Dermis blood vessel endothelial cell (primary cell): ENCODE measurements at places on chromosomes 6 and 20. TPM values are rescaled to one million over a fixed set of nuclear protein-coding genes. Genes with fewer than 3 reads are reported as not detected.

GRCh38 chr6:42260396-42260888 lies 42.8 kb upstream of the MRPS10 start:
- DNase-seq = no peak

- DNase-seq = peak; percentile 88
Measured at GRCh38 chr20:17747431-17747846, 47.7 kb downstream of the BANF2 start.

DNA sequence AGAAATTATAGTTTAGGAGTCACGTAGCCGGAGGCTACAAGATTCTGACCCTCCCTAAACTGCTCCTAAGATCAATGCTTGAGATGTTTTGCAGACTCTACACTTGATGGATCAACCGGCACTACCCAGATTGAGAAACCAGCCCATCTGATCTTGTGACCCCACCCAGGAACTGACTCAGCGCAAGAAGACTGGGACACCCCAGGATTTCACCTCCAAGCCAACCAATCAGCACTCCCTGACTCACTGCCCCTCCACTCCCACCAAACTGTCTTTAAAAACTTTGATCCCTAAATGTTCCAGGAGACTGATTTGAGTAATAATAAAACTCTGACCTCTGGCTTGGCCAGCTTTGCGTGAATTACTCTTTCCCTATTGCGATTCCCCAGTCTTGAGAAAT lies 99.8 kb downstream of the OPRM1 start:
- no peak for DNase-seq

DNA sequence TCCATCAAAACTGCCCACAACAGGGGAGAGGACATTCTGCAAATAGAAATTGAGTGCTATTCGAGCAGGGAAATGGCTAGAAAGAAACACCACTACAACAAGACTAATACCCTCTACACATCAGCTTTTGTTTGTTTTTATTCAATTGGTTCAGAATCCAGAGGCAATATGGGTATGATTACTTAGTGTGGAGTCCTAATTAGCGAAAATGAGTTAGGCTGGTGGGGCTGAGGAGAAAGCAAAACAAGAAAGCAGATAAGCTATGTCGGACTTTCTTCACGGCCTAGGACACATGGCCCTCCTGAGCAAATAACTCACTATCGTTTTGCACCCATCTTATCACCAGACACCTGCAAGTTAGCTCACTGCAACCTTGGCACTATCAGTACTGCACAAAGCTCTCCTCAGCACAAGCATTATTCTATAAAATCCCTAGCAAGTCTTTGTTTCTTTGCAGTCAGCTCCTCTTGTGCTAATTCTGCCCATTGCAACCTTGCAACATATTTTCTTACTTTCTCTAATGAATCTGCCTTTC lies 31.3 kb upstream of the SH3BGRL2 start:
- DNase-seq = no peak

DNA sequence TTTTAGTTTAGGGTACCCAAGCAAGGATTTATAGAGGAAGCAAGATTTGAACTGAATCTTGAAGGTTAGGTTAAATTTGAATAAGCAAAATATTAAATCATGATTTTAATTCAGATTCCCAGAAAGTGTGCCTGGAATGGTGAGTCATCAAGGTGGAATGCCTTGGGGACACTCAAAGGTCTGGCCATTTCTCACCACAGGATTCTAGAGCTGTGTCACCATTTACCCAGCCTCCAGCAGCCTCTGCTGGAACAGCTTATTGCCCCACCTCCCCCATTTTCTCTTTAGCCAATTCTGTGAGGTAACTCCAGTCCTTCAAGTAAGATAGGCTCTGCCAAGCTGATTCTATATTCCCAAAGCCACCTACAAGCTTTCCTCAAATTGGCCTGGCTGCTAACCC lies 181.4 kb downstream of the SIM1 start:
- peak; percentile 9 for DNase-seq

DNA sequence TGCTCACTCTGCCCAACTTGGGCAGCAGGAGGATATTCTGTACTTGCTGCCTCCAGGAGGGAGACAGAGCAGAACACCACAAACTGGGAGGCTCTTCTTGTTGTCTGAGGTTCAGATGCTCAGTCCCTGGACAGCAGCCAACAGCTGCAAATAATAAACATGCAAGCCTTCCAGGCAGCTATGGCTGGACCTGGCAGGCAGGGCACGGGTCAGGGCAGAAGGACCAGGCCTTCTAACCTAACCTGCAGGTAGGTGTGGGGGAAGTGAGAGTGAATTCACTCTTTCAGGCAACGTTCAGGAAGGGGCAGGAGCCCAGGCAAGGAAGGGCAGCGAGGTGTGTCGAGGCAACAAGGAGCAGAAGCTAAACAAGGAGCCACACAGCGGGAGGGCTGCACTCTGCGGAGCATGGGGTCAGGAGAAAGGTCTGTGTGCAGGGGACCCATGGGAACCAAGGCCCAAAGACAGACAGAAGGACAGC lies 31.5 kb downstream of the NINL start:
- peak; percentile 45 for DNase-seq

GRCh38 chr6:44300292-44300823 lies 12.8 kb downstream of the AARS2 start:
- DNase-seq = no peak

DNA sequence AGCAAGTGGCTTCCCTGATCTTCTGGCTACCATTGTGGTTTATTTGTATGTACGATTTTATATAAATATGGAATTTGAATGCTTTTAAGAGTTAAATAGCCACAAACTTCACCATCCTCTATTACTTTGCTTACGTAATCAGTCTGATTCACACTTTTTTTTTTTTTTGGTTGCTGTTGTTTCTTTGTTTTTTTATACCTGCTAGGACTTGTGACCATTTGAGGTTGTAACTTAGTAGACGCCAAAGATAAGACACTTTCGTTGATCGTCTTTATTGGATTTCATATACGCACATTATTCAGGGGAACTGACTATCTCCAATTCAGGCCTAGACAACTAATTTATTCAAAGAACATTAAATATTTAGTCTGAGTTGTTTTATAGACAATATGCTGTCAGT lies 559.0 kb downstream of the CBLN4 start:
- no peak for DNase-seq

- peak; percentile 67 for DNase-seq
Measured at GRCh38 chr20:2524709-2525506, 11.5 kb upstream of the TMC2 start.

- no peak for DNase-seq
Measured at GRCh38 chr6:95797054-95797453, 218.7 kb upstream of the FUT9 start.

GRCh38 chr20:57661746-57662455 lies 41.7 kb upstream of the ZBP1 start:
- no peak for DNase-seq

DNA sequence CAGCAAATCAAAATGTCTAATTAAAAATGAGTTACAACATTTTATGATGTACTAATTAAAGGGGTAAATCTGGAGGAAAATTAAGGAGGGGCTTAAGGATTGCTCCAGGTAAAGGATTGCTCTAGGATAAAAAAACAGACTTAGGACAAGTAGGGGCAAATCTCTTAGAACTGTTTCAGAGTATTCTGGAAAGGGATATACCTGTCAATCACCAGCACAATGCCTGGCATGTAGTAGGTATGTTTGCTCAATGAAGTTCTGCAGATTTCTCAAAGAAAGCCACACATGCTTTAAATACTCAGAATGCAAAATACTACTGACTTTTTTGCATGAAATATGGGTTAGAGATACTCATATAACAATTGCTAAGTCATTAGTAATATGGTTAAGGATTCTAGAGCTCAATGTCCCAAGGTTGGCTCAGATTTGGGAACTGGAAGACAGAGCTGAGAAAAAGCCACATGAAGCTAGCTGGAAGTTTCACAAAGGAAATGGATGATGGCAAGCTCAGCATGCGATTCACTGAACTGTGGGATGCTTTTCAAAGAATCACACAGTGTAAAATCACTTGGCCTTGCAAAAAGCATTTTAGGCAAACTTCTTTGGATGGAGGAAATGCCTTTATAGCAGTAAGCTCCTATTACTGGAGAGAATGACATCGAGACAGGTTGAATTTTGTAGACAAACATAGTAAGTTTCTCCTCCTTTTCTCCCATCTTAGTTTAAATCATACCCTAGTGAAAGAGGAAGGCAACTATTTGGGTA lies 72.8 kb downstream of the MAP3K5 start:
- no peak for DNase-seq

GRCh38 chr6:98905759-98906158 lies 42.0 kb downstream of the FBXL4 start:
- DNase-seq = no peak

- DNase-seq = no peak
Measured at GRCh38 chr20:24911461-24911860, 37.6 kb upstream of the CST7 start.

GRCh38 chr6:155461556-155461955 lies 5.9 kb upstream of the NOX3 start:
- no peak for DNase-seq

GRCh38 chr6:124927806-124928205 lies 34.4 kb upstream of the RNF217 start:
- DNase-seq = no peak

CST8 gene
- not detected in 2 replicates for total RNA-seq

HLA-DMB gene
- 1.0 and 2.9 TPM in 2 replicates for total RNA-seq

LPA gene
- not detected in 2 replicates for total RNA-seq

MCCD1 gene
- not detected in 2 replicates for total RNA-seq

TCF21 gene
- total RNA-seq = not detected in 2 replicates

OTOR gene
- not detected in 2 replicates for total RNA-seq

TRIM38 gene
- total RNA-seq = 8.9 and 9.9 TPM in 2 replicates
